ENCODE measurements at places on chromosomes 5 and 9.

GRCh38 chr9:95642189-95642588 lies 125.4 kb upstream of the PTCH1 start:
- no peak for DNase-seq

DNA sequence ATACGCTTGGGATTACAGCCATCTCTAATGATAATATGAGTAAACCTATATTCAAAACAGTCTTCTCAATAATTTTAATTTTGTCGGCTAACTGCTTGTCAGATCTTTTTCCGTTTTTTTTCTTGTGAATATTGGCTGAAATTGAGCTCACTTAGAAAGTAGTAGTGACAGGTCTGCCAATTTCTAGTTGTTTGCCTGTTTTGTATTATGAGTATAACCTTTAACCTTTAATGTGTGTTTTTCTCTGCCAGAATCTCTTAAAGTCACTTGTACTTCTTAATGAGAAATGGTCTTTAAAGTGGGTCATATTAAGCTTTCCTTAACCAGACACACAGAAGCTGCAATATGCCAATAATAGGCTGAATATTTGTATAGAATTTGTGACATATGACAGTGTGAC lies 511.0 kb downstream of the CSNK1G3 start:
- no peak for DNase-seq

GRCh38 chr9:86716326-86716922 lies 230.9 kb downstream of the GAS1 start:
- DNase-seq = no peak

DNA sequence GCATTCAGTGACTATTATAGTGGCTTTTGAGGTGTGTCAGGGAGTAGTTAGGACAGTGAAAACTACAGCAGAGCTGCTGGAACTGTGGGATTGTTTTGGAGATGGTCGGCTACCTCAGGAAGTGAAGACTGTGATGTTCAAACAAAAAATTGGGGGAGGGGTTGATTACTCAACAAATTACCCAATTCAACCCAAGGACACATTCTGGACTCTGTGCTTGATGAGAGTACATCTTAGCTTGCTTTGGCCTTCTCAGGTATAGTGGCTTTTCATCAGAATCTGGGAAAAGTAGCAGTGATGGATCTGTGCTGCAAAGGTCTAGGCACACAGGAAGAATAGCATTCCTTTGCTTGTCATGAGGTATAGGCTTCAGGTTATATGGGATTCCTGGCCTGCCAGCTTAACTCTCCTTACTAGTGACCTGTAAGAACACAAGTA lies 47.0 kb downstream of the SLC44A1 start:
- no peak for DNase-seq

DNA sequence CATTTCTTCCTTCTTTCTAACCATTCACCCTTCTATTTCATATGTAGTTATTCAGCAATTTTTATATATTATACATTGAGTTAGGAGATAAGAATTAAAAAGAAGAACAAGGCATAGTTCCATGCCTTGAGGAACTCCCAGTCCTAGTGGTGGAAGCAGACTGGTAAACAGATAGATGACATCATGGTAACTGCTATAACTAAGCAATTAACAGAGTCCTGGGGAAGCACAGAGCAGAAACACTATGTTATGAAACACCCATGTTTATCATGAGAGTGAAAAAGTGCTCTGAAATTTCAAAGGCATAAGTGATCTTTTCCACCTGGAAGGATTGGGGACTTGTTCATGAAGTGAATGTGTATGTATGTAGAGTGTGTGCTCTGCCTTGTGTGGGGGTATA lies 14.6 kb downstream of the PAPPA start:
- no peak for DNase-seq

DNA sequence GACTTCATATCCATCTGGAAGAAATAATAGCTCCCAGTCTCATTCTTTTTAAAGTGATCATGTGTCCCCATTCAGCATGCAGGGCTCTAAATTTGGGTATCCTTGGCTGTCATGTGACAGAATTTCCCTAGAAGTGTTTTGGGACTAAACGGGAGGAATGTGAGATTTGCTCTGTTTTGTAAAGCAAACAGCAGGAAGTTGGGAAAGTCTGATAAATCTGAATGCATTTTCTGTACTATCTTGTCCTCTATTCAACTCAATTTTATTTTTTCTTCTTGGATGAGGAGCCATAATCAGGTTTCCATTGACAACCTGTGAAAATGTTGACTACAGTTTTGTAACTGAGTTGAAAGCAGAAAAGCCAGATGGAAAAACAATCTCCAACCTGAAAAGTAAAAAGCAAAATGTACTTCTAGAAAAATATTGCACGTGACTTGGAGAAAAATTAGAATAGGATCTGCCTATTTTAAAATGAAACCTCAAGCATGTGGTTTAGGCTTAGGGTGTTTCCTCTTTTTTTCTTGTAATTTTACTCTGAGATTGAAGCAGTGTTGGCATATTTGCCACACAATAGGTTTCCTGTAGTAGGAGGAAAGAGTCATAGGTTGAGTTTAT lies 76.2 kb upstream of the IL6ST start:
- DNase-seq = no peak

GRCh38 chr5:151179489-151179840 lies 21.9 kb upstream of the ANXA6 start:
- no peak for DNase-seq

GRCh38 chr9:89177012-89177943 lies 1.3 kb downstream of the SHC3 start:
- no peak for DNase-seq

DNA sequence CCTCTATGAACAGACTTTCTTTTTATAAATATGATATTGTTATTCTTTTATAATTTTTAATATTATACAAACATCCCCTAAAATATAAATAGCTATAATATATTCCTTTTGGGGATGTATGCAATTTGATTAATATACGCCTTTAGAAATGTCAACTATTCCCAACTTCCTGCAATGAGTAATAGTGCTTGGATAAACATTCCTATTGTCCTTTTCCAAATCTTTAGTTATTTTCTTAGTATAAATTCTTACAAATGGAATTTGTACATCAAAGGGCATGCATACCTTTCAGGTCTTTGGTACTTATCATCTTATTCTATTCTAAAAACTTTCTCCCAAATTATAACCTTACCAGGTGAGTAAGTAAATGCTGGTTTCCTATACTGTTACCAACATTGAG lies 6.2 kb downstream of the NLN start:
- no peak for DNase-seq

DNA sequence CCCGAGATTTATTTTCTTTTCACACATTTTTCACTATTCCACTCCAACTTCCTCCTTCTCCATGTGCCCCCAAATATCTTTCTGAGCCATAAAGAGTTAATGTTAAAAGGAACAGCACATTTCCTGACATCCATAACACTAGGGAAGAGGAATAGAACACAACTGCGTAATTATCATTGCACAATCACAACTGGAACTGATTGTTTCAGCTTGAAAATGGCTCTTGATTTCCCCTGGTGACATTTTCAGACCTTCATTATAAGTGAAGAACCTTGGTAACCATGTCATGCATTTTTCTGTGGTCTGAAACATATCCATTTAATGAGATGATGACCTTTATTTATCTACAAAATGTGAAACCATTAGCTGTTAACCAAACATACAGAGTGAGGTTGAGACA lies 82.4 kb downstream of the PCSK1 start:
- DNase-seq = no peak

DNA sequence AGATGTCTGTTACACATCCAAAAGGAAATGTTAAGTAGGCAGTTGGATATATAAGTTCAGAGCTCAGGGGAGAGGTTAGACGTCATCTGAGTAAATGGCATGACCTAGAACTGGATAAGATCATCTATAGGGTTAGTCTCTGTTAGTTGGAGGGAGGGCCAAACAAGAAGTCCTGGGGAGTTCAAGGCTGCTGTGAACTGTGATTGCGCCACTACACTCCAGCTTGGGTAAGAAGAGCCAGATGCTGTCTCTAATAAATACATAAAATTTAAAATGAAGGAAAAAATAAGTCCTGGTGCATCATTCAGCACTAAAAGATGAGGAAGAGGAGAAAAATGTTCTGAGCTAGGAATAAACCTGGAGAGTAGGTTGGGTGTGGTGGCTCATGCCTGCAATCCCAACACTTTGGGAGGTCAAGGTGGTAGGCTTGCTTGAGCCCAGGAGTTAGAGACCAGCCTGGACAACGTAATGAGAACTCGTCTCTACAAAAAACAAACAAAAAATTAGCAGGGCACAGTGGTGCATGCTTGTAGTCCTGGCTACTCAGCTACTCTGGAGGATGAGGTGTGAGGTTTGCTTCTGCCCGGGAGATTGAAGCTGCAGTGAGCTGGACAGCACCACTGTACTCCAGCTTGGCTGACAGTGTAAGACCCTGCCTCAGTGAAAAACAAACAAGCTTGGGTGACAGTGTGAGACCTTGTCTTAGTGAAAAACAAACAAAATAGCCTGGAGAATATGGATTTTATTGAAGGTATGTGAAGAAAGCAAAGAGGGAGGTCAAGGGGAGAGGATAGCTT lies 123.6 kb downstream of the ACTBL2 start:
- no peak for DNase-seq

GRCh38 chr5:170420806-170421412 lies 31.7 kb upstream of the KCNMB1 start:
- DNase-seq = peak; percentile 79

- no peak for DNase-seq
Measured at GRCh38 chr9:26170190-26170589, 491.9 kb upstream of the TUSC1 start.

GRCh38 chr9:77435688-77436087 lies 212.4 kb downstream of the GNA14 start:
- DNase-seq = no peak

DNA sequence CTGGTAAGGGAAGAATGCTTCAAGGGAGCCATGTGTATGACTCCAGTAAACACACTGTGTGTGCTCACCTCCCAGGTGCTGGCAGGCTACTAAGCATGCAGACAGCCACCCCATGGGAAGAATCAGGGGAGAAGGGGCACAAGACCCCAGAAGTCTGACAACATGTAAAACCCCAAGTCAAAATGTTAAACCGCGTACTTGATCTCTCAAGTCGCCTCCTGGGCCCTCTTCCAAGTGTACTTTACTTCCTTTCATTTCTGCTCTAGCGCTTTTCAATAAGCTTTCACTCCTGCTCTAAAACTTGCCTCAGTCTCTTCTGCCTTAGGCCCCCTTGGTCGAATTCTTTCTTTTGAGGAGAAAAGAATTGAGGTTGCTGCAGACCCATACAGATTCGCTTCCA lies 31.3 kb downstream of the DAPK1 start:
- no peak for DNase-seq

DNA sequence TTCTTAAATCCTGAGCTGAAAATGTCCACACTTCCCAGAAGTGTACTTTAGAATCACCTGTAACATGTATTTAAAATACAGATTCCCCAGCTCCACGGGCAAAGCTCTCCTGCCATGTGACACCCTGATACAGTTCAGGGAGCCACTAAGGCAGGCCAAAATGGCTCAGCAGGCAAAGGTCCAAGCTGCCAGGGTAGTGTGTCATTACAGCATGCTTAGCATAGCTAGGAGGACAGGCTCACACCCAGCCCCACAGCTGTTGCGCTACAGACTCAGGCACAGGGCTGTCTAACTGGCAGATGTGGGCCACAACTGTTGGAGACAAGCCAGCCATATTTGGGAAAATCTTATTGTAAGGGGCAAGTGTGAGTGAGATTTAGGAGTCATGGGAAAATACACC lies 73.0 kb downstream of the C9orf85 start:
- no peak for DNase-seq

DNA sequence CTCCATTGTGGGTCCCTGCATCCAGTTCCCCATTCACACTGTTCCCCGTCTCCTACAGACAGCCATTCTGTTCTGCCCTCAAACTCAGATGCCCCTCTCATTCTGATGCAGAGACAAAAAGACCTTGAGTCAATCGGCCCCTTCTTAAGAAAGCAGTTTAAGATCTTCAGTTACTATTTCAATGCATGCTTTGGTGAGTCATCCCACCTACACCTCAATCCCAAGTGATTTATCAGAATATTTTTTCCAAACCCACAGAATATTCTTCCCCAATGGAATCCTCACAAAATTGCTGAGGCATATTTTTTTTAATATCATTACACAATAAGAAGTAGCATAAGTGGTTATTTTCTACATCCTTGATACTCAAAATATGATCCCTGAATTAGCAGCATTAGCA lies 92.4 kb upstream of the SLC1A1 start:
- no peak for DNase-seq

DNA sequence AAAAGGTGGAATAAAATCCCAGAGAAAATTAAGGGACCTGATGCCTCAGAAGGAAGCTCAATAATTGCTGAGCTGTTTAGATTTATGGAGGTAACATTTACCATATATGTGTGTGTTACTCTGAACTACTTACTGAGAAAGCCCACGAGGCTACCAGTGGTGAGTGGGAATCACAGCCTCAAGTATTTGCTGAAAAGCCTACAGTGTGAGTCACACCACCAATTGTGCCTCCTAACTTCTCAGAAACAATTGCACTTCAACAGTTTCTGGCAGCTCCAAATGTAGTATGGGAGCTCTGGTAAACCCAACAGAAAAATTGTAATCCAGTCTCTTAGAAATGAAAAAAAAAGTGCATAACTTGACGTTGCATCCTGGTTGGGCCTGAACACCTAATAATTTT lies 551.6 kb downstream of the PRDM9 start:
- no peak for DNase-seq

GRCh38 chr5:68265347-68265746 lies 49.8 kb downstream of the PIK3R1 start:
- no peak for DNase-seq

DNA sequence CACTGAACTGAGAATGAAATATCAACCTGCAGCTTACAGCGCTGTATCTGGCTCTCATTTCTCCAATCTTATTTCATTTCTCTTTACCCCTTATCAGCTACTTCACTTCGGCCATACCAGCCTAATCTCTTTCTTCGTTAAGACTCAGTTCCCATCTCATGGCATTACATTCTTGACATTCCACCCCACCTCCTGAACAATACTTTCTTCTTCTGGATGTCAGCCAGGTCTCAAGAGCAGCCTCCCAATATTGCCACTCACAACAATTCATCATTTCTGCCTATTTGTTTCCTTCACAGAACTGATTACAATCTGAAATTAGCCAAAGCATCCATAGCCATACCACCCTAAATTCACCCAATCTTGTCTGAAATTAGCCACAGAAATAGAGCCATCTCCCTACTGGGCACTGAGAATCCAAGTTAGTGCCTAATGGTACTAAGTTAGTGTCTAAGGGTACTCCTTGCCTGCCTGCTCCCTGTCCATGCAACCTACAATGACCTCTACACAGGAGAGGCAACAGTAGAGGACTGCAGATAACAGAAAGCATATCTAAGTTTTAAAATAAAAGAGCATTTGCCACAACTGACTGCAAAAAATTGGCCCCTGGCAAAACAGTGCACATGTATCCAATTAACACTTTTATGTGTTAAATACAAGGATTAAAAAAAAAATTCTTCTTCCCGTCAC lies 35.2 kb downstream of the SETX start:
- no peak for DNase-seq

- no peak for DNase-seq
Measured at GRCh38 chr5:53817183-53817582, 256.7 kb downstream of the NDUFS4 start.

GRCh38 chr9:98903961-98904411 lies 39.7 kb upstream of the COL15A1 start:
- DNase-seq = no peak

- no peak for DNase-seq
Measured at GRCh38 chr5:10977011-10977410, 216.0 kb upstream of the DAP start.

All from left kidney (tissue), 8 donors.